Activated naive CD8-positive, alpha-beta T cell treated with anti-CD3 and anti-CD28 coated beads, Interleukin-2, amount 10 ng/mL, durations not matched to agents 7 days and 5 days (primary cell): ENCODE measurements at places on chromosomes 12 and 14.
A peak's percentile ranks its signal among the peaks of the same experiment; 100 is the strongest.

DNA sequence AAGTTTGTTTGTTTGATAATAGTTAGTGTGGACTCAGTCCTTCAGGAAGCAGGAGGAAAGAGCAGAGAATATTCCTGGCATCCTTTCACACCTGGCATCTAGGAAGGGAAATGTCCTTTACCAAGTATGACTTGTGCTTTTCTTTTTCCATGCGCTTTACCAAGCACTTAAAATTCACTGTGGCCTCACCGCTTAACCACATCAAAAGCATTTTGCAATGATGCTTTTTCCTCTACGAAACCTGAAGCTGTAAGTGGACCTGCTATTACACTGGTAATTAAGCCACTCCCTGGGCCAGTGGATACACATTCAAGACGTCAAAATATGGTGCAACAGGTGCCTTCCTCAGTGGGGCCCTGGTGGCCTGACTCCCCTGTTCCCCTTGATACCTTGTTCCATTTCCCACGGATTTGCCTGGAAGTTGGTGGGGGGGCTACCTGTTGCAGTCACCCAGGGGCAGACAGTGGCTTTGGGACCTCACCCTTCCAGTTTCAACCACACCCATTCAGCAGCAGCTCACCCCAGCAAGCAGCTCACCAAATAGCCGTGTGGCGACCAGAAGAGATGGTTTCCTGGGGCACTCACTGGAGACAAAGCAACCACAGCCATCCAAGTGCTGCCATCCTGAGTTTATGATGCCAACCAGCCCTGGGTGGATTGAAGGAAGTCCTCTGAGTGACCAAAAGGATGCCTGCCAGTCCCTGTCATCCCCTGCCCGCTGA is 14.2 kb upstream of the FZD10 start:
- no peak for DNase-seq

DNA sequence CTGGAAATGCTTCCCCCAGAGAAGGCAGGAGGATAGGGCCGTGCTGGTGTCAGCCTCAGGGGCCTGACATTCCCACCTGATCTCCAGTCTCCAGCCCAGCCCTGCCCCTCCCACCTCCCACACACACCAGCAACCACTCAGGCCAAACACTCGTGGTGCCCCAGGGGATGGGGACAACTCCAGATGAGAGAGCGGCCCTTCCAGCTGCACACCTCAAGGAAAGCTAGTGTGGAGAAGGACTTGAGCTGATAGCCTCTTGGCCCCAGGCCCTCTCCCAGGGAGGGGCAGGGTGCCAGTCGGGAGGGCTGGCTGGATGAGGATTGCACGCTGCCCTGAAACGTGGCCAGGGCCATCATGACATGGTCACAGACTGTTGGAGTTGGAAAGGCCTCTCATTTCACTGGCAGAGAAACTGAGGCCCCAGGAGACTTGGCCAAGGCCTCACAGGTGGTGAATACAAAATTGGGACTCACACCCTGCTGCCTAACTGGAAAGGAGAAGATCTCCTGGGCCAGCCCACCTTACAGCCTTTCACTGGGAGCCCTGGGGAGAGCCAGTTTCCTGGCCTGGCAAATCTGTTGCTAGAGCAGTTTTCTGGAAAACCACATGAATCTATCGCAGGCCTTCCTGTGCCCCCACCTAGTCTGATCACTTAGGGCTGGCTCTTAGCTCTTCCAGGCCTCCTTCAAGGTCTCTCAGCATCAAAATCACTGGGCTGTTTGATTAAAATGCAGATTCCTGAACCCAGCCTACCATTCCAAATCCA is 52.1 kb downstream of the IRF2BPL start:
- DNase-seq: no peak

DNA sequence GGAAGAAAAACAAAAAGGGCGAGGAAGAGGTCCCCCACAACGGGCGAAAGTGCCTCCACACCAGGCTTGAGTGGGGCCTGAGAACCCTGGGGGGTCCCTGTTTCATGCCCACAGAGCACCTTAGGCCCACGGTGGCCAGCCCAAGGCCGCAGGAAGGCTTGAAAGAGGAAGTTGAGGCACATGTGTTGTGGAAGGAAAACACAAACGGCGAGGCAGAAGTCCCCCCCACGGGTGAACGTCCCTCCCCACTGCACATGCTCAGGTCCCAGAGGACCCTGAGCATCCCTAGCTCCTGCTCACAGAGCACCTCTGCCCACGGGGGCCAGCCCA is 371.5 kb downstream of the ALG10 start:
- DNase-seq: no peak

DNA sequence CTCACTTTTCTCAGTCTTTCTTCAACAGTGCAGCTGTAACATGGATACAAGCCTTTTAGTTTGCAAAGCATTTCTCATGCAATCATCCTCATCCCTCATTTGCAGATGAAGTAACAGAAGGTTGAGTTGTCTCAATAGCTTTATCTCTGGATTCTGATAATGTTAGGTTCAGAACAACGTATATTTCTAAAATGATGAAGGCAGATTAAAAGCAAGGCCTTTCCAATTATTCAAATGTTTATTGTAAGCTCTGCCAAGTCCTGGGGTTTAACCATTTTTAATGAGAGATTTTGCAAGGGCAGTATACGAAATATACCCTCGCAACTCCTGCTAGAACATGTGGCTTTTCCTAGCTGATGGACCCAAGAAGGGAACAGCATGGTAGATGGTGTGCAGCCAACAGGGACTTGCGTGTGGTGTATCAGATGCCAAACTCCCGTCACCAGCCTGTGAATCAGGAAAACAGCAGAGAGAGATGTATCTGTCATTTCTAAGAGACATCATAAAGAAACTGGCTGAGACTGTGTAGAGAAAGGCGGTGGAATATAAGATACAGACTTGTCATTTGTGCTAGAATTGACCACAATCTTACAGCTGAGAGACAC is 319.7 kb downstream of the MED13L start:
- no peak for DNase-seq

GRCh38 chr14:31000629-31001338 is 24.7 kb upstream of the AP4S1 start:
- no peak for DNase-seq

DNA sequence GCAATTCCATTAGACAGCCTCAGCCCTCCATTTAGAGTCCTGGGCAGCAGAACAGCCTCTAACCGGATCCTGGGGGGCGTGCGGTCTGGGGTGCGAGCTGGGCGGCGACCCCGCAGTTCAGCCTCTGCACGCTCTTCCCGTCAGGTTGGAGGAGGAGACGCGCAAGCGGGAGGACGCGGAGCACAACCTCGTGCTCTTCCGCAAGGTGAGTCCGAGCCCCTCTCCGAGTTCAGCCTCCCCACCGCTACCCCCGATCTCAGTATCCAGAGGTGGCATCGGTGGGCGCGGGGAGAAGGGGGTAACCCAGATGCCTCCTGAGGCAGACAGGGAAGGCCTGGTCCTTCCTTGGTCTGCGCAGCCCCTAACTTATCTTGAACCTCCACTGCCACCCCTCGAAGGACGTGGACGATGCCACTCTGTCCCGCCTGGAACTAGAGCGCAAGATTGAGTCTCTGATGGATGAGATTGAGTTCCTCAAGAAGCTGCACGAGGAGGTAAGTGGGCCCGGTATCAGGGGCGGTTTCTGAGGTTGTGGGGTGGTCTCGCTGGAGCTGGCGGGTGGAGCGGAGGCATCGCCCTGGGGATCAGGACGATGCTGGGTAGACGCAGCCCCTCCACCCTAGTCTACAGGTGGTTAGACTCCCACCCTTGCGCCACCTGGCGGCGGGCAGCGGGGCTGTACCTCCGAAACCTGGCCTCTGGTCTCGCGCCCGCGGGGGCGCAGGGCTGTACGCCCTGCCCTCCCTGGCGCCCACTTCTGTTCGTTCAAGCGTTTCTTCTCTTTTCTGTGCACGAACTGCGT is 1.3 kb downstream of the PRPH start:
- DNase-seq: peak; percentile 82

DNA sequence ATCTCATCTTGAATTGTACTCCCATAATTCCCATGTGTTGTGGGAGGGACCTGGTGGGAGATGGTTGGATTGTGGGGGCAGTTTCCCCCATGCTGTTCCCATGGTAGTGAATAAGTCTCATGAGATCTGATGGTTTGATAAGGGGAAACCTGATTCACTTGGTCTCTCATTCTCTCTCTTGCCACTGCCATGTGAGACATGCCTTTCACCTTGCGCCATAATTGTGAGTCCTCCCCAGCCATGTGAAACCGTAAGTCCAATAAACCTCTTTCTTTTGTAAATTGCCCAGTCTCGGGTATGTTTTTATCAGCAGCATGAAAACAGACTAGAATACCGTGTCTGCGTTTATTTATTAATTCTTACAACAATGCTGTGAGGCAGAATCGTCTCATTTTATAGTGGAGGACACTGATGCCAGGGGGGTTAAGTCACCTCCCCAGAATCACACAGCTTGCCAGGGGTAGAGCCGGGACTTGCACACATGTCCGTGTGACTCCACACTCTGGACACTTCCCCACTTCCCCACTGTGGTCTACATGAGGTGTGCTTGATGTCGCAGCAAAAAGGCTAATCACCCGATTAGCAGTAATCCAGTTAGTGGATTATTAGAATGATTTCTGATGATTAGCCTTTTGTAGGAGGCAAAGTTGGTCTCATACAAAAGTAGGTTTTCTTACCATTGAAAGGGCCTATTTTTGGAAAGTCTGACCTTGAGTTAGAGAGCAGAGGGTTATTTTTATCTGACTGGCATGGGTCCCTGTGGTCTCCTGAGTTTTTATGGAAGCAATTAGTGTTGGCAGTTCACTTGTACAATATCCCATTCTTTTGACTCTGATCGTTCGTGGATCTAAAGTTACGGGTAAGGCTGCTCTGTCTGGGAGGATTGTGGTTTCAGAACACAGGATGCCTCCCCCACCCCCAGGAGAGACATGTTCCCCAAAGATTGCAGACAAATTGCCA is 47.4 kb upstream of the BCL7A start:
- no peak for DNase-seq

DNA sequence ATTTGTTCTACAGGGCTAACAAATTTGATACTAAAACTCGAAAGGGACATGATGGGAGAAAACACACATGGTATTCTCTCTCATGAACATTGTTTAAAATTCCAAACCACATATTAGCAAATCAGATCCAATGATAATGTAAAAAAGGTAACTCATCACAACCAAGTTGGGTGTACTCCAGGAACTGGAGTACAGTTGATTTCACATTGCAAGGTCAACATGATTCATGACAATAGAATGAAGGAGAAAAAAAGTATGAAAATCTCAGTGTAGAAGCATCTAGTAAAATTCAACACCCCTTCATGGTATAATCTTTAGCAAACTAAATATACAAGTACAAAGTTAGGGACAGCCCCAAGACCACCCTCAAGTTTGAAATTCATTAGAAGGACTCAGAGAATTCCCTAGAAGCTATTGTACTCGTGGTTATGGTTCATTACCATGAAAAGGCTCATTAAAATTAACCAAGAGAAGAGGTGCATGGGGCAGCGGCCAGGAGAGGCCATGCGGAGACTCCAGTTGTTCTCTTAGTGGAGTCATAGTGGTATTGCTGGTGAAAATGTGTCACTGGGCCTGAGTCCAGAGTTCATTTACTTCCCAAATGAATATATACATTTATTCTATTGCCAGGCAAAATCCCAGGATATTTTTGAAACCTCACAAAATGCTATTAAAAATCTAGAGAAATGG is 3.1 kb upstream of the CDCA4 start:
- no peak for DNase-seq

GRCh38 chr14:94876306-94876705 is 106.4 kb upstream of the GSC start:
- no peak for DNase-seq

DNA sequence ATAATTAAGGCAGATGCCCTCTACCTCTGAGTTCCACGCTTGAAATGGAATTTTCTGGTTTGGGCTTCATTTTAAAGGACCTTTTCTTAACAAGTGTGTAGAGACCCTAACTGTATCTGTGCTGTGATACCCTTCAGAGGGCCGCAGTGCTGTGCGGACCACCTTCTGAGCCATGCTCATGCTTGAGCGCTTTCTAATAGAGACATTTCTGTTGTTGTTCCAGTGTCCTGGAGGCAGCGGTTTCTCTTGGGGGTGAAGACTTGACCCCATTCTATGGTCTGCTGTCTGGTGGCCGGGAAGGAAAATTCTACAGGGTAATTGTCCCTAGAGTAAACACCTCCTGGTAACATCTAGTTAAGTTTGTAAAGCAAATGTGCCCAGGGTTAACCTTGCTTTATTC is 46.7 kb upstream of the BCL7A start:
- DNase-seq: no peak

DNA sequence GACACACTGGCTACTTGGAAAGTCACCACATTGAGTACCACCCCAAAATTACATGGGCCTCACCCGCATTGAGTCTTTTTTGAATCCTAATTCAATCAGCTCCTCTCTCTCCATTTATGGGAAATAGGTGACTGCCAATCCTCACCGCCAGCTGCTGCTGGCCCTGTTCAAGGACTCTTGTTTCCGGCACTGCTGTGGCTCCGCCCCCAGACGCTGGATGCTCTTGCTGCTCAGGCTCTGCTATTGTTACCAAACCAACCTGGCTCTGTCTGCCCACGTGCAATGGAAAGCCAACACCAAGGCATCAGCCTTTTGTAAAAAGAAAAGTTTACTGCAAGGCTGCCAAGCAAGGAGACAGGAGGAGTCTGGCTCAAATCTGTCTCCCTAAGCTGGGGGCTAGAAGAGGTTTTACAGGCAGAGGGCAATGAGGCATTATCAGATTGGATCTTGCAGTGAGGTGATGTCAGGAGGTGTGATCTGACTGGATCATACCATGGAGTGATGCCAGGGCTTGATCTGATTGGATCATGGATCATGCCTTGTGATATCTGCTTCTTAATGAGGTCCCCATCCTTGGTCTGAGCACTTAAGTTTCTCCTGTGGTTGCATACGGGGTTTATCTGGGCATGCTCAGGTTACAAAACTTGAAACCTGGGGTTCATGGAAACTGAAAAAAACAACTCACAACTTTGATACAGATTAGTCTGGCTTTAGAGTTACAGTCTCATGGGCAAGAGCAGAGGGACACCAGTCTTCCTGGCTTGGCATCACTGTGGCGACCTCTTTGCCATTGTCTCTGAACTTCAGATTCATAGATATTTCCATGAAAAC is 117.1 kb upstream of the SLC35F4 start:
- no peak for DNase-seq

GRCh38 chr14:75793806-75794205 is 132.8 kb downstream of the TTLL5 start:
- DNase-seq: no peak

DNA sequence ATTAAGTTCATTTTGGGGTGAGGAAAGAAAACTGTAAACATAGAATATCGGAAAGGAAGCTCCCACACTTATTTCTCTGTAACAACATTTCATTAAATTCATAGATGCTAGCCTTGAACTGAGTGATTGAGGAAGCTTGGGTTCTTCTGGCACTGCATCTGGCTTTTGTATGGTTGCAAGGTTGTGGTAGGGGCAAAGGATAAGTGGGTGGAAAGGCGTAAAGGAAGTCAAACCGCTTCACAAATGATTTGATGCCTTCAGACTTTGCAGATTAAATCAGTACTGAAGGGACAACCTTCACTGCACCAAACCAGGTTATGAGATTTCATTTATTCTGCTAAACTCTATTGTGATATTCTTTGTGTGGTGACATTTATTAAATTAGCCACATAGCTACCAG is 28.1 kb upstream of the PAX9 start:
- no peak for DNase-seq

- no peak for DNase-seq
Measured at GRCh38 chr14:64186231-64187129, 107.7 kb downstream of the ESR2 start.
